Right atrium auricular region (tissue), 2 donors: ENCODE measurements at places on chromosomes 11 and 22. TPM values are rescaled to one million over a fixed set of nuclear protein-coding genes. Genes with fewer than 3 reads are reported as not detected.

LRRC56 gene
- 0.12 TPM for total RNA-seq

DDTL gene
- total RNA-seq = not detected

PRDM11 gene
- 13.5 TPM for total RNA-seq

MS4A6E gene
- not detected for total RNA-seq

TMA7B gene
- total RNA-seq = not detected

MMP26 gene
- total RNA-seq = not detected

ABCC8 gene
- 4.2 TPM for total RNA-seq

JRKL gene
- total RNA-seq = 4.8 TPM

QSER1 gene
- total RNA-seq = 17.5 TPM

TYR gene
- not detected for total RNA-seq

LARGE2 gene
- 0.51 TPM for total RNA-seq

C11orf21 gene
- total RNA-seq = 11.9 TPM

SSH3 gene
- total RNA-seq = 14.7 TPM

MRGPRX3 gene
- total RNA-seq = not detected

RAB39A gene
- 0.22 TPM for total RNA-seq
